ENCODE measurements at places on chromosomes 3 and 15.

GRCh38 chr15:62979252-62979651 lies 63.3 kb upstream of the TPM1 start:
- no peak for DNase-seq

- no peak for DNase-seq
These were observed 142.8 kb downstream of the TGFBR2 start for GRCh38 chr3:30749230-30749629.

DNA sequence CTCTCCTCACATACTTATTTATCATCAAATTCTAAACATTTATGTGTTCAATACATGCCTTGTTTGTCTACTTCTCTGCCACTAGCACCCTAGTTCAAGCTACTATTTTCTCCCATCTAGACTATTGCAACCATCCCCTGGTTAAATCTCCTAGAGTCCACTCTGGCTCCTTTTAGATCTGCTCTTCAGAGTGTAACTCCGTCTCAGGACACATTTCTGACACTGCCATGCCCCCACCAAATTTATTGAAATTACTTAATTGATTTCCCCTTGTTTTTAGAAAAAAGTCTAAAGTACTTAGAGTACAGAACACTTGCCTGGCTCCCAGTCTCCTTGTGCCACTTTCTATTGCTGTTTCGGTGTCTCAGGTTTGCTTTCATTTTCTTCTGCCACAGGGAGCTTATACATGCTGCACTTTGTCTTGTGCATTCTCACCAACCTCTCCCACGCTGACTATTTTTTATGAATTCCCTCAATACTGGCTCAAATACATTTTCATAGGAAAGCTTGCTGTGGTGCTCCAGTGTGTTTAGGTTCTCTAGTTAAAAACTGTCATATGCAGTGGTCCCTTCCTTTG lies 792.3 kb downstream of the DIPK2A start:
- no peak for DNase-seq

DNA sequence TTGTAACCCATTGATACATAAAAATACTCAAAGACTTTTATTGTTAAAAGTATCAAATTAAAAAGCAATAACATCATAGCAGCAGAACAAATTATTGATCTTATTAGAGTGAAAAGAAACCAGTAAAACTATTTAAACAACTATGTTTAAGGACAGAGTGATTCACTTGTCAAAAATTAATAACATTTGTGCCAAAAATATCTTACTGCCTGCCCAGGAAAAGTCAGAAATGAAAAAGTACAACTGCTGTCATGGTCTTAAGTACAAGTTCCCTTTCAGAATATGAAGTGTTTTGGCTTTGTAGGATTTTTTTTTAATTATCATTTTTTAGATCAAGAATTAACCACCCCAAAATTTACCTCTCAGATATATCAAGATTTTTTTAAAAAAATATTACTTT lies 3.4 kb downstream of the IFT57 start:
- no peak for DNase-seq

DNA sequence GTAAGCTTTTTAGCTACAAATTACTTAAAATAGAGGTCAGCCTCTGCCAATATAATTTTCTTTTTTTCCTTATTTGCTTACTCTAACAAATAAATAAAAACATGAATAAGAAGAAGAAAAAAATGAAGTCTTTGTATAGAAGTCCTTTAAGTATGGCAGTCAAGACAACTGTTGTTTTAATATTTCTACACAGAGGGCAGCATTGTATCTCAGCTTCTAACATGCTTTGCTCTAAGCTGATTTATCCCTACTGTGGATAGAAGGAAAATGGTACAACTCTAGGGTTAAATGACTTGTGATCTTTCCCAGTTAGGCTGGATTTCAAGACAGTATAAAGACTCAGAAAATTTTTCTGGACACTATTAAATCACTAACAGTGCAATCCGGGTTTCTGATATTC lies 104.3 kb upstream of the MEIS2 start:
- no peak for DNase-seq

DNA sequence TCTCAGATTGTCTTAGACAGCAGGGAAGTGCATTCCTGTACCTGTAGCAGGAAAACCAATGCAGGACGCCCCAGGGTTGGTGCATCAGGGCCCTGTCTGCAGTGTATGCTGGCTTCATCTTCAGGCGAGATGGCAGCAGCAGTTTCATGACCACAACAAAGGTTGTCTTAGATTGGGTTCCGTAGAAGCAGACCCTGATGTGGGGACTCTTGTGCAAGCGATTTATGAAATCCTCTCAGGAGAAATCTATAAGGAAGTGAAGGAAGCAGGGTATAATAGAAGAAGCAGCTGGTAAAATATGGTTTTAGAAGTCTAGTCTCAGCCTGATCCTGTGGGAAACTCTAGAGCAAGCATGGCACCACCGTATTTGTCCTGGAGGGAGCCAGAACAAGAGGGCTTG lies 25.0 kb downstream of the DNAH1 start:
- DNase-seq, result peak; percentile 12

- DNase-seq, result no peak
These were observed 3.8 kb downstream of the TYRO3 start for GRCh38 chr15:41562784-41563198.

DNA sequence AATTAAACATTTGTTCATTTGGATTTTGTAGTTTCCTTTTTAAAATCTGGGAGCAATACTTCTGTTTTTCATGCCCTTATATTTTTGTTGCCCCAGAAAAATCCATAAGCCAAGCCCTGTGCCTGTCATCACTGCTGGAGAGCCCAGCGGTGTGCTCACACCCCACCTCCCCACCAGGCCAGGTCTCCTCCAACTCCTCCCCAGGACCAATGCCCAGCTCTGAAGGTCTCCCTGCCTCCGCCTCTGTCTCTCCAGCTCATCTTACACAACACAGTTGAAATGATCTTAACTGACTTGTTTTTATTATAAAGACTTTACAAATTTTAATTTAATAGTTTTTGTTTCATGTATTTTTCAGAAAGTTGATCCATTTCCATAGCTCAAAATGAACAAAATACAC lies 66.4 kb downstream of the RHCG start:
- DNase-seq, result no peak

GRCh38 chr3:44329946-44330345 lies 8.6 kb upstream of the TCAIM start:
- no peak for DNase-seq

DNA sequence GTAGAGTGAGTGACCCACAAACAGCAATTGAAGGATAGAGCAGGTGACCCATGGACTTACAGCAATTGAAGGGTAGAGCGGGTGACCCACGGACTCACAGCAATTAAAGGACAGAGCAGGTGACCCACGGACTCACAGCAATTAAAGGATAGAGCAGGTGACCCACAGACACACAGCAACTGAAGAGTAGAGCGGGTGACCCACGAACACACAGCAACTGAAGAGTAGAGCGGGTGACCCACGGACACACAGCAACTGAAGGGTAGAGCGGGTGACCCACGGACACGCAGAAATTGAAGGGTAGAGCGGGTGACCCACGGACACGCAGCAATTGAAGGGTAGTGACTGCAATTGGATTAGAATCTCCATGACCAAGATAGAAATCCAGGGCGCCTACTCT lies 9.8 kb upstream of the TNK2 start:
- DNase-seq, result no peak

DNA sequence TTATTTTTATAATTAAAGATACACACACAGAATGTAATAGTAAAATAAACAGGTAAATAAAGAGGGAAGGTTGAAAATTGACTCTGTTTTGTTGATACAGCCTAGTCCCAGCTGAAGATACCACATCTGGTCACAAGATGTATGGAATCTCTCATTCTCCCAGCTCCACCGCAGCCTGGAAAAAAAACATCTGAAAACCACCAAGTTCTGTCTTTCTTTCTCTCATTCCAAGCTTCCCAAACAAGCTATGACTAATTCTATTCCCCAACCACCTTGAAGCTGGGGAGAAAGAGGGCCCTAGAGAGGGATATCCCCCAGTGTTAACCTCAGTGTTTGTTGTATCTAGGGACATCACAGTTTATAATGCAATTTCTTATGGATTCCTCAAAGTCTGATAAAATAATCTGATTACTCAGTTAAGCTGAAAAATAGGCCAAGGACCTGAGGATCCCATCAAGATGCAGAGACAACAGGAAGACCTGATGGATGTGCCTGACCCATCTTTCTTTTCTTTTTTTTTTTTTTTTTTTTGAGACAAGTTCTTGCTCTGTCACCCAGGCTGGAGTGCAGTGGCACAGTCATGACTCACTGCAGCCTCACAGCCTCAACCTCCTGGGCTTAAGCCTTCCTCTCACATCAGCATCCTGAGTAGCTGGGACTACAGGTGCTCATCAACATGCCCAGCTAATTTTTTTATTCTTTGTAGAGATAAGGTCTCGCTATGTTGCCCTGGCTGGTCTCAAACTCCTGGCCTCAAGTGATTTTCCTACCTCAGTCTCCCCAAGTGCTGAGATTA lies 38.1 kb downstream of the SRGAP3 start:
- DNase-seq, result no peak

DNA sequence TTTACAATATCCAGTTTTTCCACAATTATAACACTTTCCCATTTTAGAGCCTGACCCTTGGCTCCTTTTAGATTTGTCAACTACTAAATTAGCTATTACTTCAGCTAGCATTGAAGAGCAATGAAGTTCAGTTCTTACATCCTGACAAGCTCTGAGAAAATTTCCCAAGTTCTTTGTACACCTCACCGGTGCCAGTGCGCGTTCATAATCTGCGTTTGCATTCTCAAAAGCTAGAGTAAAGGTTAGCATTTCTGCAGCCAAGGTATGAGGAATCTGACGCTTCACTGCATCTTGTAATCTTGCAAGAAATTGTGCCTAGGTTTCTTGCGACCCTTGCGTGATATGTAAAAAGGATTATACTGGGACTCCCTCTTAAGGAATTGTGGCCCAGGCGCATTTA lies 25.2 kb upstream of the XCR1 start:
- DNase-seq, result no peak

DNA sequence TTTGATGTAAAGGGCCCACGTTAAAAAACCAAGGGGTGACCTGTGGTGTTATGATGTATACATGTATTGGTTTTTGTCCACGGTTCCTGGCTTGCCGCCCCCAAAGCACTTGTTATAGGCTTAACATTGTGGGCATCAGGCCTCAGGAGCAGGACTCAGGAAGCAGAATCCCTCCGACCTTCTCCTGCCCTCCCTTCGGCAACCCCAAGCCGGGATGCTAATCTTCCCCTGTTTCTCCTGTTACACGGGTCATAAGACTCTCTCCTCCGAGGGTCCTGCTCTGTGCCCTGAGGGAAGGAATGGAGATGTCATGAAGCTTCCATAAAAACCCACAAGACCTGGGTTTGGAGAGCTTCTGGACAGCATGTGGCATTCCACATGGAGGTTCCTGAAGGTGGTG lies 48.8 kb downstream of the RPLP1 start:
- no peak for DNase-seq

DNA sequence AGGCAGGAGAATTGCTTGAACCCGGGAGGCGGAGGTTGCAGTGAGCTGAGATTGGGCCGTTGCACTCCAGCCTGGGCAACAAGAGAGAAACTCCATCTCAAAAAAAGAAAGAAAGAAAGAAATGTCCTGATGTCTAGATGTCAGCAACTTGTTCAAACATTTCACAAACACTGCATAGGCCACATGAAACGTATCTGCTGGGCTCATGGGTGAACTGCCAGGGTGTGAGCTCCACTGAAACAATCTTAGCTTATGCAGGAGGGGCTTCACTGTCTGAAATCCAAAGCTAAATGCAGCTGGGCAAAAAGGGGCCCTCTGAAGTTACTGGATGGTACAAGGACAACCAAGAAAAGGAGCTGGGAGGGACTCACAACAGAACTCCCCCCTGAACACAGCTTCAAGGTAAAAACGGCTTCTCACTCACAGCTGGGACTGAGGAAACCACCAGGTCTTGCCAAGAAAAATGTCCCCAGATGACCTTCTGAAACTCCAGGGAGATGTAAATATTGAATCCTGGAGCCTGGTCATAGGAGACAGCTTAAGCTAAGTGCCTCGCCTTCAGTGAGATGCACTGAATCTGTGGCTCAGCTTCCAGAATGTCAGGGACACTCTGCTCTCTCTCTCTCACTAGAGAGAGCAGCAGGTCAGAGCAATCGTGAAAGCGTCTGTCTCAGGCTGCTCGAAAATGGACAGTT lies 31.9 kb downstream of the SEC61A1 start:
- no peak for DNase-seq

DNA sequence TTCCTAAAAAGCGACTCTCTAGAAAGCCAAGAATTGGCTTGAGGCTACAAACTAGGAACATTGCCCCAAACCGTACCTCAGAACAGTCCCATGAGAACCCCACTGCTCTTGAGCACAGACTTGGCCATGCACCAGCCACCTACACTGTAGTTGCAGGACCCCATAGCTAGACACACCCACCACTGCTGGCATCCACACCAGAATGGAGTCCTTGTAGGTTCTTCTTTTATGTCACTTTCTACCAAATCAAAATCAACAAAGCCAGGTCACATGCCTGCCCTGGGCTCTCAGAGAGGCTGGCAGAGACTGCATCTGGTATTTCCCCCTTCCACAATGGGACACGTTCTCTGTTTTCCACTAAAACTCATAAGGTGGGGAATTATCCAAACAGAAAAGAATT lies 290.5 kb downstream of the SHOX2 start:
- DNase-seq, result no peak

Data from right cardiac atrium (tissue), 5 donors.